ENCODE measurements at places on chromosomes 12 and 14. TPM values are rescaled to one million over a fixed set of nuclear protein-coding genes. Genes with fewer than 3 reads are reported as not detected.

Gene GPR68
- total RNA-seq = 9.4 TPM

Gene SPIC
- not detected for total RNA-seq

Gene B4GALNT1
- total RNA-seq = 1.5 TPM

Gene GLIPR1L1
- total RNA-seq = not detected

Gene PRB2
- total RNA-seq = not detected

Gene POLE2
- 43.0 TPM for total RNA-seq

Gene C12orf75
- 59.9 TPM for total RNA-seq

Gene OR4E2
- total RNA-seq = not detected

Gene HSP90B1
- 394 TPM for total RNA-seq

Gene RD3L
- total RNA-seq = not detected

Gene MED6
- 56.1 TPM for total RNA-seq

Gene LMBR1L
- 48.0 TPM for total RNA-seq

Gene AQP6
- not detected for total RNA-seq

Gene ADSS1
- 3.2 TPM for total RNA-seq

Gene HOXC6
- not detected for total RNA-seq

Gene RDH5
- 9.6 TPM for total RNA-seq

Gene PTPN21
- total RNA-seq = 0.16 TPM

Gene LYZ
- total RNA-seq = not detected

Gene KRT77
- total RNA-seq = not detected

Gene LAG3
- 88.2 TPM for total RNA-seq

Gene CCDC184
- 0.25 TPM for total RNA-seq

Gene RILPL2
- total RNA-seq = 12.1 TPM

Gene IAPP
- not detected for total RNA-seq

Gene LBHD2
- total RNA-seq = not detected

Gene CPNE8
- 3.0 TPM for total RNA-seq

Gene CLEC4D
- total RNA-seq = not detected

Gene GPR84
- 1.7 TPM for total RNA-seq

Gene CLMN
- 0.75 TPM for total RNA-seq

Gene DNAI7
- not detected for total RNA-seq

Gene ANKRD33
- total RNA-seq = not detected

Gene GOLGA3
- total RNA-seq = 38.5 TPM

Gene ASB2
- 25.5 TPM for total RNA-seq

Gene TAS2R46
- total RNA-seq = not detected

Measured in activated CD4-positive, alpha-beta T cell treated with anti-CD3 and anti-CD28 coated beads for 36 hours (primary cell).